ENCODE measurements at places on chromosomes 12 and 14.
A peak's percentile ranks its signal among the peaks of the same experiment; 100 is the strongest.

- DNase-seq, result no peak
Measured at GRCh38 chr12:104603545-104603973, 146.8 kb downstream of the CHST11 start.

GRCh38 chr12:5244513-5244972, 187.4 kb upstream of the NTF3 start:
- DNase-seq, result no peak

DNA sequence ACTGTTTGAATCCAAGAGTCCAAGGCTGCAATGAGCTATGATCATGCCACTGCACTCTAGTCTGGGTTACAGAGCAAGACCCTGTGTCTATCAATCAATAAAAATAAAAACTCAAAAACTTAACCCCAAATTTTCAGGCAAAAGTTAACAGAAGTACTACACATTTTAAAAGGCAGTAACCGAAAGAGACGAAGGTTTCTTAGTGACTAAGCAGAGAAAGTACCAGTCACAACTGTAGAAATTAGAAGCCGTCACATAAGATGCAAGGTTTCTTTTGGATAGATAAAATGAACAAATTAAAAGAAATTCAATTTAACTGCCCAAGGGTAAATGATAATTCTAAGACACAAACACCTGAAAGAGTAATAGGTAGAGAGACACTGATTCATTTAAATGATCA, 103.5 kb downstream of the MED13L start:
- no peak for DNase-seq

DNA sequence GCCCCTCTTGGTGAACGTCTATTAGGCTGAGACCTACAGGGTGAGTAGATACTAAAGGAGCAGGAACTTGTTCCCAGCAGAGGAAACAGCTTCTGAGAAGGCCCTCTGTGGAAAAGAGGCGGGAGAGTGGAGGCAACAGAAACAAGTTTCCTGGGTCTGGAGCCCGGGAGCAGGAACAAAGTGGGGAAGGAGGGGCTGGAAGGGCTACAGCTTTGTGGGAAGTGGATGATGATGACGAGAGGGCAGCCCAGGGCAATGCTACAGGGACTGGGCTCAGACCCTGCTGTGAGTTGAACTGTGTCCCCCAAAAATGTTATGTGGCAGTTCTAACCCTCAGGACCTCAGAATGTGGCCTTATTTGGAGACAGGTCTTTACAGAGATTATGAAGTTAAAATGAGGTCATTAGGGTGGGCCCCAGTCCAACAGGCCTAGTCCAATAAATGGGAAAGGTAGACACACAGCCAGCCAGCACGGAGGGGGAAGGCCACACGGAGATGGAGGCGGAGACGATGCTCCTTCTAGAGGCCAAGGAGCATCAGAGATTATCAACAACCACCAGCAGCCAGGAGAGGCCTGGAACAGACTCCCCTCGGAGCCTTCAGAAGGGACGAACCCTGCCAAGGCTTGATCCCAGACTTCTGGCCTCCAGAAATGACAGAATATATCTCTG, 14.3 kb downstream of the CAMKK2 start:
- no peak for DNase-seq

DNA sequence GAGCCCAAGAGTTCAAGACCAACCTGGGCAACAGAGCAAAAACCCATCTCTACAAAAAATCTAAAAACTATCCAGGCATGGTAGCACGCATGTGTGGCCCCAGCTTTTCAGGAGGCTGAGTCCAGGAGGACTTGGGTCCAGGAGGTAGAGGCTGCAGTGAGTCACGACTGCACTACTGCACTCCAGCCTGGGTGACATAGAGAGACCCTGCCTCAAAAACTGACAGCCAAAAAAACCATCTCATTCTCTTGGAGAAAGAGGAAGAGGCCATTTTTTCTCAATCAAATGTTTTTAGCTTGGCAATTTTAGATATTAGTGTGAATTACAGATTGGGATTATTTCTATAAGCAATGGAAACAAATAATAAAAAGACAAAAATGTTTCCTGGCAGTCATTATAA, 38.2 kb downstream of the ZFC3H1 start:
- DNase-seq, result no peak

DNA sequence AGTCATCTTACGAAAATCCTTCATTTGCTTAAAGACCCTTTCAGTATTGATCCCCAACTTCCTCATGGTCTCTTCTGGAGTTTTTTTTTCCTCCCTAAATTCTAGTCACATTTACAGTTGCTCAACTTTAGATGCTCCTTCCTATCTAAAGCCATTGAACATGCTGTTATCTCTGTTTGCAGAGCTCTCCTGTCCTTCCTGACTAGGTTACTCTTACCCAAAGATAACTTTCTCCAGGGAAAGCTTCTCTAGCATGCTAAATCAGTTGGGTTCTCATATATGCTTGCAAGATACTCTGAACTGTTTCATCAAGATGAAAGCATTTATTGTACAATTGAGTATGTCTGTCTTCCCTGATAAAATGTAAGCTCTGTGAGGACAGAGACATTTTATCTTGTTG, 1.8 kb upstream of the RAB21 start:
- no peak for DNase-seq

DNA sequence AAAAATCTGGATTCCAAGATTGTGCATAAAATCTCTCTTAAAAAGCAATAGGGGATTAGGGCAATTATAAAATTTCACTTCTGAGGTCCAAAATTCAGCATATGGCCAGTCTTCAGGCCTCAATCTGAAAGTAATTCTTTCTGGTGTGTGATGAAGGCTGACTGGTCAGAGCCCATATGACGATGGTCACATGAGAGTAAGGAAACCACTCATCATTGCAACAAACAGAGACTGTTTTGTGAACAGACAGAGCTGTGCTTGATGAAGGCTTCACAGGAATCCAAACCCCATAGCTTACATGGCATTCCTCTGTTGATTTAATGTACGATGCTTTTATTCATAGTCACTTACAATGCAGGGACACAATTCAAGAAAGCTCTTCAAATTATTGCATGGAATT, 238.1 kb downstream of the APAF1 start:
- DNase-seq, result peak; percentile 29

DNA sequence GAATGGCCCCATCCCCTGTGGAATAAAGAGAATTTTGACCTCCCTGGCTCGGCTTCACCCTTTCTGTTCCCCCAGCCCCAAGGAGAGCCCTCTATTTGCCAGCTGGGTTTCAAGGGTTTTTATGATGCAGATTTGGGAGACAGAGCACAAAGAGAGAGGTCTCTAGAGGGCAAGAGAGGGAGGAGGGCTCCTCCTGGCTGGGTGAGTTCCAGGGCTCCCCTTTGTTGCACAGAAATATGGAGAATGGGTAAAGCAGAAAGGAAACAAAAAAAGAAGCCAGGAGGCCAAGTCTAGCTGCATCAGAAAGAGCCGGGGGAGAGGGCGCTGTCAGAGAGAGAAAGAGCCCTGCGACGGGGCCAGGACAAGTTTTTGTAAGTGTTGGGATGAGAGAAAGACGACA, 319.6 kb upstream of the RTL1 start:
- DNase-seq, result peak; percentile 63

DNA sequence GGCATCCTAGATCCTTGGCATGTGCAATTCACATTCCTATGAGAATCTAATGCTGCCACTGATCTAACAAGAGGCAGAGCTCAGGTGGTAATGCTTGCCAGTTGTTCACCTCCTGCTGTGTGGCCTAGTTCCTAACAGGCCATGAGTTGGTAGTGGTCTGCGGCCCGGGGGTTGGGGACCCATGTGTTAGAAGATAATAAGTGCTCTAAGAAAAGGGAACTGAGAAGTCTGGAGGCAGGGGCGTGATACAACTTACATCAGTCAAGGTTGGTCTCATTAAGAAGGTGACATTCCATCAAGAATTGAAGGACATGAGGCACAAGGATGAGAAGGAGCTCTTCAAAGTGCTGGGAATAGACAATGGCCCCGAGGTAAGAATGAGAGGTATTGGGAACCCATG, 49.3 kb downstream of the OVCH1 start:
- DNase-seq, result no peak

DNA sequence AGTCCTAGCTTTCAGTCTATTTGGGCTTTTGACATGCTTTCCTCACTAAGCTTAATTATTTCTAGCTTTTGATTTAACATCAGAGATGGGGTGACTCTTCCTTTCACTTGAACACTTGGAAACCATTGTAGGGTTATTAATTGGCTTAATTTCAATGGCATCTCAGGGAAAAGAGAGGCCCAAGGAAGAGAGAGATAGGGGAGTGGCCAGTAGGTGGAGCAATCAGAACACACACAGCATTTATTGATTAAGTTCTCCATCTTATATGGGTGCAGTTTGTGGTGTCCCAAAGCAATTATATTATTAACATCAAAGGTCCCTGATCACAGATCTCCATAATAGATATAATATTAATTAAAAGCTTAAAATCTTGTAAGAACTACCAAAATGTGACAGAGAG, 1466.1 kb upstream of the SEL1L start:
- DNase-seq, result no peak

DNA sequence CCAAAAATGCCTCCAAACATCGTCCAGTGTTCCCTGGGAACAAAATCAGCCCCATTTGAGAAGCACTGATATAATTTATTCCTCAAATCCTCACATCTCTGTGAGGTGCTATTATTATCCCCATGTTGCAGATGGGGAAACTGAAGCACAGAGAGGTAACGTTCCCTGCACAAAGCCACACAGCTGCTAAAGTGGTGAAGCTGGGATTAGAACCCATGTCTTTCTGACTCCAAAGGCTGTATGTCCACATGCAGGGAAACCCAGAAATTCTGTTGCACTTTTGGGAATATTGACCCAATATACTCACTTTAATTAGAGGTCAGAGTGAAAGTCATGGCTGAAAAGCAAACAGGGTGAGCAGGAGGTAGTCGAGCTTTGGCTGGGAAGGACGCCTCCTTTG, 19.1 kb upstream of the WSCD2 start:
- DNase-seq, result no peak

DNA sequence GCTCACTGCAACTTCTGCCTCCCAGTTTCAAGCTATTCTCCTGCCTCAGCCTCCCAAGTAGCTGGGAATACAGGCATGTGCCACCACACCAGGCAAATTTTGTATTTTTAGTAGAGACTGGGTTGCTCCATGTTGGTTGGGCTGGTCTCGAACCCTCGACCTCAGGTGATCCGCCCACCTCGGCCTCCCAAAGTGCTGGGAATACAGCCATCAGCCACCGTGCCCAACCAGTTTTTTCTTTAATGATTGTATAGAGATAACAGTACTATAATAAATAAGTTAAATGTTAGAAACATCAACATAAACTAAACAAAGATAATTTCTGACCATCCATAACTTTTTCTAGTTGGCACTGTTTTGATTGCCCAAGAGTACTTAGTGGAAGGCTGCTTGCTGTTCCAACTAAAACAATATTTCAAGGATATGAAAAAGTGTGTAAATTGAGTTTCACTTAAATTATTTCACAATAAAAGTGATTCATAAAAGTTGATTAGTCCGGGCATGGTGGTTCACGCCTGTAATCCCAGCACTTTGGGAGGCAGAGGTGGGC, 5.6 kb downstream of the GON7 start:
- DNase-seq, result no peak

DNA sequence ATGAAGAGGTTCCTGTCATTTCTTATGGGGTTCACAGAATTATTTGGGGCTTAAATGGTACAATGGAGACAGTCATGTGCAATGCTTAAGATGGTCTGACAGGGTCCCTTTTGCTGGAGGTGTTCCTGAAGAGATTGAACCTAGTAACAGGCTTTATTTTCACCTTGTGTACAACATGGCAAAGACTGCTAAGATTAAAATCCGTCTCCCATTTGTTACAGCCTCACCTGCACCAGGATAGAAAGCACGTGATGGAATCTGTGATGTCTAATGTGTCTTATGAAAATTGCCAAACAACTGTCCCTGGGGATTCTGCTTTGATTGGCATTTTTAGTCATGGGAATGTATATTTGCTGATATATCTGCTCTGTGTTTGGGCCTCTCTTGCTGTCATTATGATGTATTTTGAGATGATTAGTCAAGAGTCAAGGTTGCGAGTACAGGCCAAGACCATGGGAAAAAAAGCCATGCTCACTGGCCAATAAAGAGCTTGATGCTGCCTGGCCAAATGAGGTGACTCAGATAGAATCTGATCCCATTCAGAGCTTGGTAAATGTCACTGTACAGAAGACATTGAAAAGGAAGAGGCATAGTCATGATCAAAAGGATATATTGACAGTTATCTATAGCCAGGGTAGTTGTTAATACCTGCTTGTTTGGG, 96.1 kb downstream of the FLRT2 start:
- DNase-seq, result no peak

GRCh38 chr12:11437966-11438365, 42.6 kb upstream of the PRB2 start:
- no peak for DNase-seq

DNA sequence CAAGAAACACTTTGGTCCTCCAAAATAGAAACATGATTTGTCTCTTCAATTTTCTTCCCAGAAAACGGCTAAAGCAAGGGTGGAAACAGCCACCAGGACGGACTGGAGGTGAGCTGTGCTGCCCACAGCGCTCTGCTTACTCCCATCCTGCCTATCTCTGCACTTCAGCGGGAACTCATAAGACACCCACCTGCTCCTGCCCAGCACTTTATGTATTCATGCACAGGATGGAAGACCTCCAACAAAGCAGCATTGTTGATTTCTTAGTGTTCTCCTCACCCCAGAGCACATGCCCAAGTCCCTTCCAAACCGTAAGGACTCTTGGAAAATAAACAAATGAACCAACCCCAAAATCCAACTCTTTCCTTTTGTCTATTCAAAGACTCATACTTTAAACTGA, 277.2 kb downstream of the MED13L start:
- DNase-seq, result no peak

GRCh38 chr14:61560323-61560722, 135.0 kb upstream of the HIF1A start:
- no peak for DNase-seq

GRCh38 chr12:100453951-100454350, 19.7 kb upstream of the NR1H4 start:
- DNase-seq, result no peak

GRCh38 chr12:45725631-45726602, 3.6 kb upstream of the ARID2 start:
- no peak for DNase-seq

DNA sequence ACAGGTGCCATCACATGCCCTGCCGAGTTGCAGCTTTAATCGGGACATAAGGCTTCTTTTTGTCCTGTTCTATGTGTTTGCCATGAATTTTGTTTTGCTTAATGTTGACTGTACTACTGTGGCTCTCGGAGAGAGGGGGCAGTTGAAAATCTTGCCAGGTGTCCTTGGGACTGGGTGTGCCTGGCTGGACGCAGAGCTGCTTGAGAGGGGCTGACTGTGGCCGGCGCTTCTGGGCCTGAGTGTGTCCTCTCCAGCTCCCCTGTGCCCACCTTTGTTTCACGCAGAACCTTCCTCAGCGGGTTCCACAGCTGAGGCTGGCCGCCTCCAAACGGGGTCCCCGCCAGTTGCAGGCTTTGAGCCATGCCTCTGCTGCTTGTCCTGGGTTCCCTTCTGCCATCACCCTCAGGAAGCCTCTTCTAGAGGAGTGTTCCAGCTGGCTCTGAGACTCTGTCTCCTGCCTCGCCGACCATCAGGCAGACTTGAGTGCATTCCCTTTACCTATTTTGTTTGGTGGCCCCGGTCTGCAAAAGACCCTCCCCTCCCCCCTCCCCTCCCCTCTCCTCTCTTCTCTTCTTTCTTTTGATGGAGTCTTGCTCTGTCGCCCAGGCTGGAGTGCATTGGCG, 49.7 kb downstream of the DDX51 start:
- no peak for DNase-seq

- DNase-seq, result no peak
Measured at GRCh38 chr12:91367234-91367849, 184.7 kb upstream of the DCN start.
